GM13977 (cell line): ENCODE measurements at places on chromosomes 1 and 21.

DNA sequence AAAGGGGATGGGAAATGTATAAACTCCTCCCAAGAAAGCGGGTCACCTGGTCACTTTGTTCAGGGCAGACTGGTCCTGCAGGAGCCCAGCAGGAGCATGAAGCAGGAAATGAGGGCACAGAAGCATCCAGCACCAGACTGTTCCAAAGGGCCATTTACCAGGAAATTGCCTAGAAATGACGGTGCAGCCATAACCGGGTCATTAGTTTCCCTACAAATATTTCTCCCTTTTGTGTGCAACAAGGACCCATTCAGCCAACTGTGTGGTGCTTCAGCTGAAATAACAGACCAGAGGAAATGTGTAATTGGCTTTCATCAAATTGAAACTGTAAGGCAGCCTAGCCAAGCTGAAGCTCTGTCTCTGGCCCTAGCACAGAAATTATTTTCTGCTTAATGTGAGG is 7.6 kb upstream of the CTTNBP2NL start:
- DNase-seq = no peak

GRCh38 chr1:248622570-248623001 is 12.3 kb downstream of the OR2T11 start:
- DNase-seq = peak; percentile 60

DNA sequence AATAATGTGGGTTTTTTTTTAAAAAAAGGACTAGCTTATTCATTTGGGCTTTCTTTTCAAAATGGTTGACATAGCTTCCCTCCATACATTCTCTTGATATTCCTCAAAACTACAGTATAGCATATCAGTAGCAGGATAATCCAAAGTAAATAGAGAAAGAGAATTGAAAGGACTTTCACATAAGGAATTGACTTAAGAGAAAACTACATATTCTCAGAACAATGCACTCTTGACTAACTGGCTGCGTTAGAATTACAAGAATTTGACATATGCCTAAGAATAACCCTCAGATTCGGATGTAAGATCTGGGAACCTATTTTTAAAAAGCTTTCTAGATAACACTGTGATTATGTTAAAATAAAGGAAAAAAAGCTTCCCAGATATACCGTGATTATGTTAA is 3.1 kb downstream of the PRKAB2 start:
- no peak for DNase-seq

DNA sequence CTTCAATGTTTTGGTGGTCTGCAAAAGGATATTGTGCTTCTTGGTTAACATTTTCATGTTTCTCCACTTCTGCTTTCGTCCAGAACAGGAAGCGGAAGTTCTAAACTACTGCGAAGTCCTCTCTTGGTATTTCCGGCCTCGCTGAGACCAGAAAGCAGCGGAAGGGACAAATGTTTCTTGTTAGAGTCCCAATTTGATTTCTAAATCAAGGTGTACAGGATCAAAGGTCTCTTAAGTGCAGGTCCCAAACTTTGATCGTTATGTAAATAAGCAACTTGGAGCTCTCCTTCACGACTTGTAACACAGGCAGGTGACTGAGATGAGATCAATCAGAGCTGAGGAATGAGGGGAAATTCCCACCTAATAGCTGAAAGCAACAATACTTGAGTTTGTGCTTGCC is 40.1 kb upstream of the HMCN1 start:
- peak; percentile 12 for DNase-seq

- DNase-seq = no peak
Observed at GRCh38 chr1:159501082-159501481, 34.7 kb downstream of the OR10J5 start.

- DNase-seq = no peak
Observed at GRCh38 chr1:226046240-226046639, 16.3 kb upstream of the H3-3A start.

GRCh38 chr1:192904438-192904895 is 95.6 kb downstream of the RGS2 start:
- DNase-seq = no peak

- DNase-seq = no peak
Observed at GRCh38 chr21:16117851-16118590, 388.2 kb downstream of the USP25 start.

DNA sequence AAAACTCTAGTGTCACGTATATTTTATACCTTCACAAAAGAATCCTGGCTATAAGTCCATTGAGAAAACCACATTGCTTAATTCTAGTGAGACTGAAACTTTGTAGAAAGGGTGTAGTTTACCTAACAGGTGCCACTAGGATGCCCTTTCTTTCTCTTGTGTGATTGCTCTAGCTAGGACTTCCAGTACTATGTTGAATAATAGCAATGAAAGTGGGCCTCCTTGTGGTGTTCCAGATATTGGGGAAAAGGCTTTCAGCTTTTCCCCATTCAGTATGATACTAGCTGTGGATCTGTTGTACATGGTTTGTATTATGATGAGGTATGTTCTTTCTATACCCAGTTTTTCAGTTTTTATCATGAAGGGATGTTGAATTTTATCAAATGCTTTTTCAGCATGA is 39.7 kb upstream of the CHODL start:
- DNase-seq = no peak

DNA sequence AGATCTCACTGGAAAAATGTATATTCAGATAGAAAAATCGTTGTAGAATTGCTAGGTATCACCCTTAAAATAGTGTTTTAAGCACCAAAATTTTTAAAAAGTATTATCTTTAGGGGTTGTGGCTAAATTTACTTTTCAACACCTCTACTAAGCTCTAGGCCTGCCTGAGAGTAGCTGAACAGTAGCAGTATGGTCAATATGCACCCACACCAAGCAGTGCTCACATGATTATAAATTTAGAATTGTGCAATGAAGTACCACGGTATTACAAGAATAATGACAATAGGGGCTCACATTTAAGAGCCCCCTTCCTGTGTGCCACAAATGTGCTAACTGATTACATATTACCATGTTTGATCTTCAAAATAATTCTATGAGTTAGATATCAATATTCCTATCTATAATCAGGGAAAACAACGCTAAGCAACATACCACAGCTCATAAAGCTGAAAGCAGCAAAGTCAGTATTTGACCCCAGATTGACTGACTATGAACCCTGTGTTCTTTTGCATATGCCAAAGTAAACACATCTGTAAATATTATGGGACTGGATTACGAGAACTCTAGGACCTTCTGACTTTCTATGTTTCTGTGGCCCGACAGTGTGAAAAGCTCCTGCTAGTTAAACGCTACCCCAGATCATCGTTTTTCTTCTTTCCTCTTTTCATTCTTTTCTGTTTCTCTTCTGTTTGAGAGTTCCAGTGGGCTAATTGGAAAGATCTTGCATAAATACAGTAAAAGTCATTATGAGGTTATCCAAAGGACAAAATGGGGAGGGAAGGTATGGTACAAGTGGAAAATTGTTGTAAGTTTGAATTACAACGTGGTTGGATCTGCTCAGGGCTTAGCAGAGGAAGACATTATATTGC is 201.1 kb upstream of the C1orf87 start:
- DNase-seq = no peak

- no peak for DNase-seq
Observed at GRCh38 chr1:109293026-109293425, 10.1 kb upstream of the PSRC1 start.

DNA sequence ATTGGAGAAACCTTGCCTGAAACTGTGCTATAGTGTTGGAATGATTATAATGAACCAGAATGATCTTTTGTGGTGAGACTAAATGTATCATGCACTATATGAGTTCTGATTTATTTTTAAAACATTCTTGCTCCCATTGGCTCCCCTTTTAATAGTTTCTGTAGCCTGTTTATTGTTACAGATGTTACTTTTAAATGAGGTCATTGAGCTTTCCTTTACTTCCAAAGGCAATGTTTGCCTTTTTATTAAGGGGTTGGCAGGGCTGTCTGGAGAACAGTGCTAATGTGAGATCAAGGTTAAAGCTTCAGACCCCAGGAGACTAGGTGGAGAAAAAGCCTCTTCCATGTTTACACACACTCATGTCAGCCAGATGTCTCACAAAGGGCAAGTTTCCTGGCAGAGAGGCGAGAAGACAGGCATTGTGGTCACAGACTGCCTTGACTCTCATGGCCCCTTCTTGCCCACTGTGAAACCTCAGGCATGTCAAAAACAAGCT is 120.6 kb upstream of the RAVER2 start:
- no peak for DNase-seq

- no peak for DNase-seq
Observed at GRCh38 chr1:149915429-149916192, 2.0 kb downstream of the SV2A start.

DNA sequence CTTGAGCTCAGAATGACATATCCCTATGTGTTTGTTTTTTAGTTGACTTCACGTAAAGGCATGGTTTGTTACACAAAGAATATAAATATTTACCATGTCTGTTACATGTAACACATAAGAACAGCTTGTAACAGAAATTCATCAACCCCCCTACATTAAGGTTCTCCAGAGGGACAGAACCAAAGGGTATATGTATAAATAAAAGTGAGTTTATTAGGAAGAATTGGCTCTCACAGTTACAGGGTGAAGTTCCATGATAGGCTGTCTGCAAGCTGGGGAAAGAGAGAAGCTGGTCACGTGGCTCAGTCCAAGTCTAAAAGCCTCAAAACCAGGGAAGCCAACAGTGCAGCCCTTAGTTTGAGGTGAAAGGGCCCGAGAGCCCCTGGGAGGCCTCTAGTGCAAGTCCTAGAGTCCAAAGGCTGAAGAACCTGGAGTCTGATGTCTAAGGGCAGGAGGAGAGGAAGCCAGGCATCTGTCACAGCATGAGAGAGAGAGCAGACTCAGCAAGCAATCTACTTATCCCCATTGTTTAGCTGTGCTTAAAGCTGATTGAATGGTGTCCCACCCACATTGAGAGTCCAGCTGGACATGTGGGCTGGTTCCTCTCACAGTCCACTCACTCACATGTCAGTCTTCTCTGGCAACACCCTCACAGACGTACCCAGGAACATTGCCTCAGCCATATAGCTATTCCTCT is 15.8 kb downstream of the THRAP3 start:
- no peak for DNase-seq

DNA sequence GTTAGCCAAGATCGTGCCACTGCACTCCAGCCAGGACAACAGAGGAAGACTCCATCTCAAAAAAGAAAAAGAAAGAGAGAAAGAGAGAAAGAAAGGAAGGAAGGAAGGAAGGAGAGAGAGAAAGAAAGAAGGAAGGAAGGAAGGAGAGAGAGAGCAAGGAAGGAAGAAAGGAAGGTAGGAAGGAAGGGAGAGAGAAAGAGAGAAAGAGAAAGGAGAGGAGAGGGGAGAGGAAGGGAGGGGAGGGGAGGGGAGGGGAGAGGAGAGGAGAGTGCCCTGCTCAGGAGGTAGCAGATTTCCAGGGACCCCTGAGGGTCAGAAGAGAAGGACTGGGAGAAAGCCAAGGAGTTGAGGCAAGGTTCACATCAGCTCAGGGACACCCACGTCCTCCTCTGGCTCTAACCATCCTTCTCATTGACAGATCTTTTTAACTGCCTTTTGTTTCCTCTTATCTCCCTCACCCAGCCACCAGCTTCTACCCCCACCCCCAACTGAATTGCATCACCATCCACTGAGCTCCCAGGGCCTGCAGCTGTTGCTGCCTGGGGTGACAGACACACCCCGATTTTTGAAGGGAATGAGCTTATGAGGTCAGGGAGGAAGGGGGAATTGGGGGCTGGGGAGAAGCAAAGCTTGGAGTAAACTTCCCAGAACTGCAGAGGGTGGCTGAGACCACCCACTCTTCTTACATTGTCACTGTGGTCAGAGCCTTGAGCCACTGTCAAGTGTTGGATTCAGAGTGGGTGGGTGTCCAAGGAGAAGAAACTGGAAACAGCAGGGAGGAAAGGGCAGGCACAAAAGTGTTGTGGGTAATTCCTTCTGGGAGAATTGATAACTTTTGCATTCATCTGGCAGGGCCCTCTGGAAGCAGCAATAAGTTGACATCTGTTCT is 91.6 kb downstream of the GLUL start:
- no peak for DNase-seq

DNA sequence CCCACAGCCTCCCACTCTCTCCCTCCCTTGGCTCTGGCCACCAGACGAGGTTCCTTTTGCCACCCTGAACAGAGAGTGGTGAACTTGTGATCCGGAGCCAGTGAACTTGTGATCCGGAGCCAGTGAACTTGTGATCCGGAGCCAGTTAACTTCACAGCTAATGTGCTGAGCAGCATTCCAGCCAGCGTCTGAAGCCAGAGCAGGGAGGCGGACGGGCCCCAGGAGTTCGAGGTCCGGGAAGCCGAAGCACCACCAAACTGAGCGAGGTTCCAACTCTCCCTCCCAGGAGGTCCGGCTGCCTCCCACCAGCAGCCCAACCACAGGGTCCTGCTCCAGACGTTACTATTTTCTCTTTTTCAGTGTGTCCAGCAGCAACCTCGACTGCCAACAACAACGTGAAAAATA is 85.8 kb downstream of the SYF2 start:
- no peak for DNase-seq

DNA sequence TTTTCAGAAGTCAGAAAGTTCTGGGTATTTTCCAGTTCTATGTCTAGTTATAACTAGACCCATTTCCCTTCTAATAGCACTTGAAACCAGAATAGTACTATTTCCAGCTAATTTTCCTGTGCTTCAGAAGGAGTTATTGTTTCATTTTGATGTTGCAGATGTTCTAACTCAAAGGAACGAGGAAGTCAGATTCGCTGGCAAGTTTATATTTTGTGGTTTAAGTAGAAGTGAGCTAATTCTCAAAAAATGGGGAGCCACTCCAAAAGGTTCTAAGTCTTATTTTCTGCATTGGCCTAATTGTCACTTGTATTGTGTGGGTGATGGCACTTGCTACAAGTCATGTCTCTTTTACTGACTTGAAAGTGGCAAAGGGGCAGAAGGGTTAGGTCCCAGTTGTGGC is 18.1 kb downstream of the CCDC185 start:
- DNase-seq = no peak

DNA sequence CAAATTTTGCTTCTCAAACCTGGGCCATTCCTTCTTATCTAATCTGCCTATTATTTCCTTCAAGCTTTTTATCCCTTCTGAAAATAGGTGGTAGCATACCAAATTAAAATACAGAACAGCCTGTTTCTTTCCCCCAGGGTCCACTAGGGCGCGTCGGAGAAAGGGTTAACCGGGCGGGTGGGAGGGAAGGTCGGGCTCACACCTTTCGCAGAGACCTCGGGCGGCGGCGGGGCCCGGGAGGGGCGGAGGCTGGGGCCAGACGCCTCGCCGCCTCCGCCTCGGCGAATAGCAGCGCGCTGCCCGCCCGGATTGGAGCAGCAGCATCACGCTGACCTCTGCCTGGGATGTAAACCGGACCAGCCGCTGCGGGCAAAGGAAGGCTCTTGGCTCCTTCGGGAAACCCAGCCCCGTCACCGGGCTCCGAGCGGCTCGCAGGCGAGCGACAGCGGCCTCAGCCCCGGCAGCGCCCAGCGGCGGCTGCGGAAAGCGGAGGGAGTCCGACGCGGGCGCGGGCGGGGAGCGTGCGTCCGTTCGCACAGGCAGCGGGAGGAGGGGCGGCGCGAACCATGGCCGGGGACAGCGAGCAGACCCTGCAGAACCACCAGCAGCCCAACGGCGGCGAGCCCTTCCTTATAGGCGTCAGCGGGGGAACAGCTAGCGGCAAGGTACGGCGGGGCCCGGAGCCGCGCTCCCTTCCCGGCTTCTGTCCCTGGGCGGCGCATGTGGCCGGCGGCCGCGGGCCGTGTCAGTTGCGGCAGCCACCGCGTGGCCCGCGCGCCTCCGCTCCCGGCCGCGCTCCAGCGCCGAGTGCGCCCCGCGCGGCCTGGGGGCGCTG is at the start of gene UCK2:
UCK2 (plus strand) TSS at position 347 of the 835 bp plus-strand sequence; CDS start at position 567, 220 bp downstream.
- DNase-seq = peak; percentile 91

- no peak for DNase-seq
Observed at GRCh38 chr1:231274119-231274825, 33.3 kb downstream of the GNPAT start.
